RPMI8226 (cell line): ENCODE measurements at places on chromosomes 7 and 10.

- DNase-seq, result no peak
Measured at GRCh38 chr7:149855361-149856305, 17.5 kb downstream of the ZNF862 start.

- DNase-seq, result no peak
Measured at GRCh38 chr10:78955206-78955605, 113.6 kb upstream of the ZMIZ1 start.

DNA sequence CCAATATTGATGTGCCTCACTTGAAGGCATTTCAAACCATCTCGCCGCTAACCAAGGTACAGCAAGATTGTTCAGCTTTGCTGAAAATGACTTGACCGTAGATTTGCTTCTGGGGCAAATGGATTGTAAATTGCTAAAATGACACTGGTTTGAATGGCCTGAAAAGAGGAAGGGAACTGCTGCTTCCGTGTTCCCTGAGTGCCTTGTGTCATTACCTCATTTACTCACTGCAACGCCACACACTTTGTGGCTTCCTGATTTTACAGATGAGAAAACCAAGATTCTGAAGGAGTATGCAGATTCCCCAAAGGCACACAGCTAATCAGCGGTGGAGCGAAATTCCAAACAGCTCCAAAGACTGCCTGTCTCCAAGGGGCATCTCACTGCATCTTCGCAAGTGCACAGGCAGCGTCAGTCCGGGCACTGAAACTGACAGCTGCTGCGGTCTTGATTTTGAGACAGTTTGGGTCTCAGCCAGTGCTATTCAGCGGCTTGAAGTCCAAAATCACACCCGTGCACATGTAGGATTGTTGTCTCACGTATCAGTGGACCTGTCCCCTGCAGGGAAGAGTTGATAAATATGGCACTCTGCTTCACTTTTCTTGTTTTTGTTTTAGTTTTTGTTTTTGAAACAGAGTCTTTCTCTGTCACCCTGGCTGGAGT lies 290.9 kb downstream of the DPP6 start:
- DNase-seq, result peak; percentile 66

DNA sequence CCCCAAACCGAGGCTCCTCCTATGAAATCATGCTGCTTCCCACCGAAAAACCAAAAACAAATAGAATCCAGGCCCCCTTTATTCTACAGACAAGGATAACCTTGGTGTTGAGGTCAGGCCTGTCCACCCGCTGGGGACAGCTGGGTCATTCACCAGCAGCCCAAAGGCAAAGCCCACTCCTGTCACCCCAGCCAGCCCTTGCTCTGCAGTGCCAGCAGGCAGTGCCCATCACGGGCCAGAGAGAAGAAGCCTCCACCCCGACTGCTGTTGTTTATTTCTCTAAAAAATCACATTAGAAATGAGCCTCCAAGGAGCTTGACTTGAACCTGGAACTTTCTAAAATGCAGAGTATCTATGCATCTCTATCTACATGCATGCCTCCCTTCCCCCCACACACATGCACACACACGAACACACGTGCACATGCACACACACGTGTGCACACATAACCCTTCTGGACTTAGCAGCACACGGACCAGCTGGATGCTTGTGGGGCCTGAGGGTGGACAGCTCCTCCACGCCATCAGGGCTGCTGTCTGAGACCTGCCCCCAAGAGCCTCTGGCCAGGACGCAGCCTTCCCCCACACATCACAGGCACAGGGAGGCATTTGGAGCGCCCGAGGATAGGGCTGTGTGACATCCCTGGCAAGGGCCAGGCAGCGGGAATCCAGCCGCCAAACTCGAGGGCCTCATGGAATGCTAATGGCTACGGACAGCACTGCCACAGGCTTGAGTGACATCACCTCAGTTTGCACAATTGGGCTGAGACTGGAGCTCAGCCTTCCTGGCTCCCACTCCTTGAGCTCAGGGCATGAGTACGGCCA lies 22.8 kb downstream of the PRKAG2 start:
- DNase-seq, result no peak

GRCh38 chr10:70722820-70723424 lies 50.6 kb downstream of the ADAMTS14 start:
- no peak for DNase-seq

GRCh38 chr10:9824631-9825071 lies 1193.0 kb upstream of the CELF2 start:
- no peak for DNase-seq

GRCh38 chr7:98643236-98643985 lies 26.3 kb downstream of the NPTX2 start:
- DNase-seq, result no peak

DNA sequence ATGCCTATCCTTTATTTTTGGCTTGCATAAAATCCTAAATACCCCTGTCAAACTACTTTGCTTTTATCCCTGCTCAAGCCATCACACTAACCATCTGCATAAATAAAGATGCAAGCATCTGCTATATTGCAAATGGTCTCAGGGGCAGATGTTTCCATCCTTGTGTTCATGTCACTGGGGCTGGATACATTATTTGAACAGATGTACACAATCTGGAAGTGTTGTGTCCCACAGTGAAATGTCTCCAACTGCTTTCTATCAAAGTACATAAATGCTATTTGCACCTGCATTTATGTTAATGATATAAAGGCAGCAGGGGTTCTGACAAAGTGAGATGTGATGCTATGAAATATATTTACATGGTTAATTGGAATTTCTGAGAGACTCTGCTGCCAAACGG lies 163.1 kb downstream of the ZNF438 start:
- no peak for DNase-seq

GRCh38 chr10:123995461-123996131 lies 97.8 kb downstream of the CHST15 start:
- peak; percentile 59 for DNase-seq

DNA sequence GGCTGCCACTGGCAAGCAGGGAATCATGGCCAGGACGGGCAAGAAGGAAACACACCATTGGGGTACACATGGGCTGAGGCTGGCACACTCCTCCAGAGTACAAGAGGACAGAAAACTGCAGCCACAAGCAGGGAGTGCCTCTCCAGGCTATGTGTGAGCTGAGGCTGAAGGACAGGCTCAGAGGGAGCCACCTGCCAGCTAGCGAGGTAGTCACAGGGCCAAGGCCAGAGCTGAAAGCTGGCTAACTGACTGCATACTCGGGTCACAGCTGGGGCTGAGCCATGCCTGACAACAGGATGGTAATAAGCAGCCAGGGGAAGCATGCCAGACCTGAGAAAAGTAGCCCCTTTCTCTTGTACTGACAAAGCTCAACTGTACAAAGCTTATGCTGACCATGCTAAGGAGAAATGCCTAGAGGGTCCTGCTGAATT lies 52.0 kb downstream of the KIF5B start:
- no peak for DNase-seq

DNA sequence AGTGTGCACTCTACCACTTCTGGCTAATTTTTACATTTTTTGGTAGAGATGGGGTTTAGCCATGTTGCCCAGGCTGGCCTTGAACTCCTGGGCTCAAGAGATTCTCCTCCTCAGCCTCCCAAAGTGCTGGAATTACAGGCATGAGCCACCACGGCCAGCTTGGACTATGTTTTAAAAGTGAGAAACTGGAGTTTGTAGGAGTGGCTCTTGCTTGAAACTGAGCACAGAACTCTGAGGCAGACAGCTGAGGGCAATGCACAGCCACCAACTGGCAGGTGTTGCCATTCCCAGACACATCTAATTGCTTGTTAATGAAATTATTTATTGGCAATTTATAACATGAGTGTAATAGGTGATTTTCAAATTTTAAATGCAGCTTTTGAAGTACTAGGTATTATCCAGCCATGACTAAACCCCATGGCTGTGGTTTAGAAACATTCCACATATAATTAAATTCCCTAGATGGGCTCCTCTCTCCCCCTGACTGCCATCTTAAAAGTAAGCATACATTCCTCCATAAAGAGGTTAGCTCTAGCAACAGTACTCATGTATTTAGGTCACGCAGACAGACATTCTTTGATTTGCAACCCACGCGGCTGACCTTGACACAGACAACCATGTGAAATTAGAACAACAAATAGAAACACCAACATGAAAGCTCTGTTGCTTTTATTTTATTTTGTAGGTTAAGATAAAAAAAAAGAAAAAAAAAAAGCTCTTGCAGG lies 19.8 kb downstream of the PANK1 start:
- DNase-seq, result no peak

DNA sequence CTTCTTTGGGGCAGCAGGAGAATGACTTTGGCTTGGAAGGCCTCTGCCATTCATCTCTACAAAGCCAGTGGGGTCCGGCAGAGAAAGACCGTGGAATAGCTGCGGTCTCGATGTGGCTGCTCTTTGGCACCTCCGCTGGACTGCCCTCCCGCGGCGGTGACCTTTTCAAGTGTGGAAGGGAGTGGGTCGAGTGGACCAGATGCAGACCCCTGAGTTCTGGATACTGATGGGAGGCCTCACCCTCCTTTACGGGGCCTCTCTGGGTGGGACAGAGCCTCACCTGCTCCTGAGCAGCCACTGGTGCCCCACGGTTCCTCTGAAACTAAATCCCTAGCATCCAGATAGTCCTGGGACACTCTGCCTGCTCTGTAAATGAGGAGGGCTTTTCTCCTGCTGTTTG lies 113.1 kb downstream of the NT5C2 start:
- no peak for DNase-seq

DNA sequence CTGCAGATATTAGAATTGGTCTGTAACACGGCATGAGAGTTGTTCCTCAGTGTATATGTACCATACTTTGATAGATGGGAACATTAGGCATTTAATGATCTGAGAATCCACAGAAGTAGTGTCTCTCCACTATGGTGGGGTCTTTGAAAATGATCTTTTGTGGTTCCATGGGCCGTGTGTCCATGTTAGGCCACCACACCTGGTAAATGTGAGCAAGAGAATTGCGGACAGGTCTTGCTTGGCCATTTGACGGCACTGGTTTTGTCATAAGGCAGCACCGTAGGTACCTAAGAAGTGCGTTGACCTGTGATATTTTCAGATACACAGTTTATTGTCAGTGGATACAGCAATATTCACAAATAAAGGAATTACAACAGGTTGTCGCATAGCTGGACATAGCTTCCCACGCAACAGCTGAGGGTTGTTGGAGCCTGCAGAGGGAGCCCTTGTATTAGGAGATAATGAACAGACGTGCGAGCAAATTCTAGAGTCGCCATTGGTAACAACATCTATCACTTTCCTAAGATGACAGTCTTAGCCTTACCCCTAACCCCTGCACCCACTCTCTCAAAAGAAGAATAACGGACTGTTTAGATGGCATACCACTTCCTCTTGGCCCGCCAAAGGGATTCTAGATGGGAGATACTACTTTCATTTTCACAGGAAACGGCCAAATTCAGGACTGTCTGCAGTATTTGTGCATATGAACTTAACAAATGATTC lies 111.4 kb downstream of the COL28A1 start:
- peak; percentile 50 for DNase-seq

- no peak for DNase-seq
Measured at GRCh38 chr10:76559892-76560220, 1077.8 kb downstream of the KCNMA1 start.

GRCh38 chr10:6056411-6057135 lies 5.6 kb downstream of the IL2RA start:
- no peak for DNase-seq

DNA sequence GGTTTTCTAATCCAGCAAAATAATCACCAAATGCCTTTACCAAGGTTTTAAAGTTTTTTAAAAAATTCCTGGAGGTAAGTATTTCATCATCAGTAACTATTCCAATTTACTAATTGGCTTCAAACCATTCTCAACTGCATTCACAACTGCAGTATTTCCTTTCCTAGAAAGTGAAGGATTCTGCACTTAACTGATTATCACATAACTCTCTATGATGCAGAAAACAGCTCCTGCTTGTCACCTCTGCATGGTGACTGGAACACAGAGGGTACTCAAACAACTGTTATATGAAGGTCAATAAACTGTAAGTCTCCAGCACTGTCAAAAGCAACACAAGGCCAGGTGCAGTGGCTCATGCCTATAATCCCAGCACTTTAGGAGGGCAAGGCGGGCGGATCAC lies 42.6 kb downstream of the SRPK2 start:
- DNase-seq, result no peak

GRCh38 chr7:41261080-41261479 lies 441.8 kb downstream of the INHBA start:
- no peak for DNase-seq

GRCh38 chr10:133211141-133211830 lies 18.7 kb upstream of the UTF1 start:
- DNase-seq, result no peak

DNA sequence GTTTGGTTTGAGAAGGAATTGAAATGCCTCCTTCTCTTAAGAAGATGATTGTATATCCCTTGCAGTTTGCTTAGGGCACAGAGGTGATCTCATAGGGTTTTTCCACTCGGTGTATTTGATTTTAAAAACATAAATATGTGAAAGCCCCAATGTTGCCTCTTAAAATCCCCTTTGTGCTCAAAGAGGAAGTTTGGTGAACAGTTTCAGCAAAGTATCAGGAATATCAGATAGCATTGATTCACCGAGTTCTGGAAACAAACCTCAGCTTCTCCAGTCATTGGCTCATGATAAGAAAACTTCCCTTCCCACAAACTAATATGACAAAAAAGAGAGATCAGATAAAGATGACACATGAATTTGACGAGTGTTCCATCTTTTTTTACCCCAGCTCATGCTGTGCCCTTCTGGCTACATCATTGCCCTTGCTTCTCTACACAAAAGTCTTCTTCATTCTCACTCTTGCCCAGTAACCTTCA lies 20.1 kb upstream of the SMNDC1 start:
- DNase-seq, result no peak

GRCh38 chr10:47246406-47247147 lies 53.4 kb upstream of the GDF10 start:
- no peak for DNase-seq

DNA sequence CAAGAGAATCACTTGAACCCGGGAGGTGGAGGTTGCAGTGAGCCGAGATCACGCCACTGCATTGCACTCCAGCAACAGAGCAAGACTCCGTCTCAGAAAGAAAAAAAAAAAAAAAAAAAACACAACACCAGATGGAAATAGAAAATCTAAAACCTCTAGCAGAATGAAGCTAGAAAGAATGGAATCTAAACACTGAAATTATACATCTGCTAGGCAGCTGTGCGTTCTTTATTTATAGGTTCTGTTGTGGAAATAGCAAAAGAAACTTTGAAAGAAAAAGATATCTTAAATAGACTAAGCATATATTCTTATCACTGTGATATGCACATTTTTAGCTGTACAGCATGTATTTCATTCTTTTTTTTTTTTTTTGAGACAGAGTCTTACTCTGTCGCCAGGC lies 17.1 kb downstream of the BMPR1A start:
- no peak for DNase-seq

GRCh38 chr10:31677195-31678138 lies 251.2 kb downstream of the ARHGAP12 start:
- no peak for DNase-seq

DNA sequence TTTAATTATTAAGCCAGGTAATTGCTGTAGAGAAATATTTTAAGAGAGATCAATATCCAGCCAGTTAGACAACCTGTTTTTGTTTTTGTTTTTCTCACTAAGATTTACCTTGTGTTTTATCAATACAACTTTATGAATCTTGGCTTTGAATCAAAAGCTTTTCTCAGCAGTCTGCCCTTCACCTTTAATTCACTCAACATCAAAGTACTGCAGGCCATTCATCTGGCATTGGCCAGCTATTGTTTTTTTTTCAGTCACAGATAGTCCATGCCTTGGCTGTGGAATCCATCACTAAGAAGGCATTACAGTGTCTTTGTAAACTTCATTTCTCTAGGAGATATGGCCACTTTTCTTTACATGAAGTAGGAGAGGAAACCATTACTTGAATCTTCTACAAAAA lies 20.2 kb downstream of the SGCE start:
- DNase-seq, result no peak

- DNase-seq, result no peak
Measured at GRCh38 chr10:124681091-124681490, 63.1 kb downstream of the FAM53B start.

- no peak for DNase-seq
Measured at GRCh38 chr7:123916240-123916724, 8.8 kb upstream of the SPAM1 start.
